Femur (tissue), 1 donor: ENCODE measurements at places on chromosomes 6 and 20.
A peak's percentile ranks its signal among the peaks of the same experiment; 100 is the strongest.

GRCh38 chr20:23298155-23298554 is 52.4 kb upstream of the NXT1 start:
- DNase-seq = no peak

DNA sequence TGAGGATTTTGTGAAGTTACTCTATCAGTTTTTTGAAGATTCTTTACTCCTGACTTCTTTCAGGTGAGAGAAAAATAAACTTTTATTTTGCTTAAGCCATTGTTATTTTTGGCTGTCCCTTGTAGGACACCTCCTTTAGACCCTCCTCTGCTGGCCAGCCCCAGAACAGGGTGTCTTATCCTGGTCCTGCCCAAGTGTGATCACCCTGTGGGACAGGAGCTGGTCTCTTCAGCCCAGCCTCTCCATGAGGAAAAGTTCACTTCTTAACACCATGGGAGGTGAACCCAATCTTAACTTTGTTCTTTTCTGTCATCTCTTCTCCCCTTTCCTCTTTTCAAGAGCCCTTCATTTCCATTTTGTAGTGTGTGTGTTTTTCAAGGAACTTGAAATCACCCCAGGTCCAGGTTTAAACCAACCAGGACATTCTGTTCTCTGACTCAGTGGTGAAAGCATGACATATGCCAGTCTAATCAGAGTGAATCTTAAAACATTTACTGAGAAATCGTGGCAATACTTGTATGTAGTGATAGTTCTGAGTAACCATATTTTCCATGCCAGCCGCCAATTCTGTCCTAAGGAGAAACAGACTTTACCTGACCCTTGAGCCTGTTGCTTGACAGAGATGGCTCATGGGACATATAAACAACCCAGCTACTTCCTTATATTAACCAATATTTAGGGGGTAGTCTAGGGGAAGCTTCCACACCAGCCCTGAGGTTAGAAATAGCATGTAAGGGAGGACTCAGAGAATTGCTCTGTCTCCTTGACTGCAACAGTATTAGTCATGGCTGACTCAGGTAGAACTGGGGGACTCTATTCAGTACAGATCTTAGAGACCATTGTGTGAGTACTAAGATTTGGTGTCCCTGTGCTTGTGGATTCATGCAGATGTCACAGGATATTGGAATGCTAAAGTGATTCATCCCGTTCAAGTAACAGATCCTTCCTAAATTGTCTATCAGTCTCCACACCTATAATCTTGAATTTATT is 48.8 kb downstream of the FLRT3 start:
- no peak for DNase-seq

DNA sequence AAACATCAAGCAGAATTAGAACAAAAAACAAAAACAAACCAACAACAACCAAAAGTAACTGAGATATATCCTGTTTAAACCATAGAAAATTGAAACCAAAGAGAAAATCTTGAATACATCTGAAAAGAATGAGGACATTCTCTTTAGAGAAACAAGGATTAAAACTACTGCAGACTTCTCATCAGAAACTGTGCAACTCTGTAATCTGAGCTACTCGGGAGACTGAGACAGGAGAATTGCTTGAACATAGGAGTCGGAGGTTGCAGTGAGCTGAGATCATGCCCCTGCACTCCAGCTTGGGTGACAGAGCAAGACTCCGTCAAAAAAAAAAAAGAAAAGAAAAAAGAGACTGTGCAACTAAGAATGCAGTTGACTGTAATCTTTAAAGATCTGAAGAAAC is 153.4 kb downstream of the SYNDIG1 start:
- no peak for DNase-seq

GRCh38 chr20:63740627-63741353 is 1.2 kb downstream of the SLC2A4RG start:
- DNase-seq = peak; percentile 96

GRCh38 chr6:42165016-42165415 is 8.1 kb upstream of the GUCA1A start:
- peak; percentile 29 for DNase-seq

GRCh38 chr20:61567204-61567603 is 315.1 kb downstream of the CDH4 start:
- no peak for DNase-seq

- DNase-seq = no peak
Measured at GRCh38 chr6:42527204-42527603, 36.6 kb upstream of the UBR2 start.

DNA sequence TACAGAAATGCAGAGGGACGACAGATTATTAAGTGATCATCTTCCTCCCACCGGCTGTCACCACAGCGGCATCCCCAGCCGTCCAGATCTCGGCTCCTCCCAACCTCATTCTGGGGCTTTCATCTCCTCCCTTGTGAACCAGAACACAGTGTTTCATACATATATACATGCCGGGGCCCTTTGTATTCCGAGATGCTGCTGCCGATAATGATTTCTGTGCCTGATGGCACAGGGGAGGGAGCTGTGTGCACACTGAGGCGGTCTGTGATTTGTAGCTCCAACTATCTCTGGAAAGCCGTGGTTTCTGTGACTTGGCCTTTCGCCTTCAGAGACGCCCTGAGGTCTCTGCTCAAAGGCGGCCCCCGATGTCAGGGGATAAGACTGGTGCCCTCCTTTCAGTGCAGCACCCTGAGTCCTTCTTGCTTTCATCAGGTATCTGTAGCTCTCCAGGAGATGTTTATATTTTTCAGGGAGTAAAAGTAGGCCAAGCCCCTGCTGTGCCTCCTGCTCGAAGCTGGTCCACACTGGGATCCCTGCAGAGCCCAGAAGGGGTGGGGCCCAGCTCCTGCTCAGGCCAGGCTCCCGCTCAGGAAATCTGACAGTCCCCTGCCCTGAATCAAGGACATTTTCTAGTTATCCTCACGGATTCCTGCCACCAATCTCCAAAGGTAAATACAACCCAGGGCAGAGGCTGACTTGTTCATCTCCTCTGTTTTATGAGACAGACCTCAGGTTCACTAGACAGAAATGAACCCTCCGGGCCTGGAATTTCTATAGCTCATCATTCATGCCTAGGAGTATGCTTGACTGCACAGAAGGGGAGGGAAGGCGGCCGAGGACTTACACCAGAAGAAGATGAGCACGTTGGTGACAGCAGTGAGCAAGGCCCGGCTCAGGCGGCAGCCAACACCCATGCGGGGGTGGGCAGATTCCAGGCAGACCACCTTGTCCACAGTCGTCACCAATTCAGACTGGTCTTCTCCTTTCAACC is 11.2 kb downstream of the LEMD2 start:
- DNase-seq = no peak

- DNase-seq = no peak
Measured at GRCh38 chr20:62793757-62794006, 2.6 kb upstream of the MRGBP start.

DNA sequence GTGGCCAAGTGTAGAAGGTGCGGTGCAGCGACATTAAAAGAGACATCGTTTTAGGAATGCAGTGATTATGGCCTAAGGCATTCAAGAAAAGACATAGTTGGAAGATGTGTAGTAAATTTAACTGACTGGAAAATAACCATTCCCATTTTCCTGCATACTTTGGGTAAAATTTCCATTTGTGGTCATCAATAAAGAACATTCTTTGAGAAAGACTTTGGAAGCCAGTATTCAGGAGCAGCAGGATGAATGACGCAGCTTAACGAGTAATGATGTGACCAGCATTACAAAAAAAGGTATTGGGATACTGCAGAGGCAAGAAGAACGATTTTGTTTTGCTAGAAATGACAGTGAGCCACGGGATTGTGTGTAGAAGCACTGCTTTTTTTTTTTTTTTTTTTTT is 7.0 kb upstream of the RWDD1 start:
- DNase-seq = no peak

GRCh38 chr20:43988867-43989266 is 74.2 kb downstream of the TOX2 start:
- no peak for DNase-seq

GRCh38 chr6:91094341-91094740 is 507.5 kb upstream of the MAP3K7 start:
- no peak for DNase-seq

DNA sequence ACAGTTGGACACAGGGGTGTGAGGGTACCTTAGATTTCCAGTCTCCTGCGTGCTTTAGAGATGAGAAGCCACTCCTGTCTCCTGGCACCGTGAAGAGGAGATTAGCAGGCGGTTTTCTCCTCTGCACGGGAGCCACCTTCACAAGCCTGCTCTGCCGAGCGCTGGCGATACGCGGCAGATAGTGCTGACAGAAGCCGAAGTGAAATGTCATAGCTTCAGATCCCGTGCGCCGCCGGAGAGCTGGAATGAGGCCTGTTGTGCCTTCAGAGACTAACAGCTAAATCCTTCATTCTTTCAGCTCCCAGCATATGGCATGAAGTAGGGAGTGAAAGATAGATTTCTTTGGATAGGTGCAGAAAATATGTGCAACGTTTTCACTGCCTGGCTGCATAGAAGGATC is 371.0 kb downstream of the TAF4 start:
- no peak for DNase-seq

GRCh38 chr6:79670789-79671188 is 39.7 kb downstream of the SH3BGRL2 start:
- DNase-seq = no peak

DNA sequence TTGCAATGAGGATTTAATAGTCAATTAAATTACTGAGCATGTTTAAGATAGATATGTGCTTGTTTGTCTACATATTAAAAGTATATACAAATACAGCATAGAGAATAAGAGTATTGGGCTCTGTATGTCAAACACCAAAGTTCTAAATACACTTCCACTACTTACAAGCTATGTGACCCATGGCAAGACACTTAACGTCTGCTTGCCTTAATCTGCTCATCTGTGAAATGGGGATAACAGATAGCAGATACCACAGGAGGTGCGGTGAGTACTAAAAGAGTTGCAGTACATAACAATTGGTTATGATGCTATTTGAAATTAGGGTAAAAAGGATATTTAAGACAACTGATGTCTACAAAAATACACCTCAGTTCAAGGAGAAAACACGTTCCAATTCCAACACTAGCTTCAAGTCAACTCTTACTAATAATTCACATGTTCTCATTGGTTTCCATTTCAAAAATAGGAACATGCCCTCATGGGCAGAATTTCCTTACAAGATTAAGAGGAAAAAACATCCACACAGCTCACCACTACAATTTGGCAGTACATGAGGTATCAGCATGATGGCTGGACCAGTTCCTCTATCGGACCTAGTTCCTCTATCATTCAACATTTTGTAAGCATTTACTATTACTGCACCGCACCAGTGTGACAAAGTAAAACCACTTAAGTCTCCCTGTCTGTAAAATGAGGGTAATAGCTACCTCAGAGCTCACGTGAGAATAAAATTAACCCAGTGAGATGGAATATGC is 101.1 kb downstream of the SMLR1 start:
- no peak for DNase-seq

DNA sequence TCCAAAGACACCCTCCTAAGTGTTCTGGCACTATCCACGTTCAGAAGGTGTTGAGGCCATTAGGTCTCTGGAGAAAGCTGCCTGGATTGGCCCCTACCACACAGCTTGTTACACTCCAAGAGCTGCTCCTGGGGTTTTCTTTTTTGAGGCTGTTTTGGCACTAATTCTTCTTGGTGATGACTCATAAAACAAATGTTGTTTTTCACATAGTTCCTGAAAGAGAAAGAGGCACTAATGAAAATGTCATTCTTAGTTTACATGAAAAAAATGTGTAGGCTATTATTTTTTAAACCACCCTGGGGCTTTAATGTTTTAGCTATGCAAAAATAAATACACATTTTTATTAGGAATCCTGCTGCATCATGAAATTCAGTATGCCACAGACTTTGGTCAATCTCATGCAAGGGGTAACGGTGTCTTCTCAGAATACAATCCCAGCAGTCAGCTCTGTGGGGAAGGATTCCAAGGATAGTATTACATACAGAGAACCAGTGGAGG is 38.1 kb downstream of the TBPL1 start:
- no peak for DNase-seq
